Activated CD4-positive, alpha-beta T cell treated with anti-CD3 and anti-CD28 coated beads for 4 hours (primary cell): ENCODE measurements at places on chromosomes 5 and 9.

GRCh38 chr5:112143690-112144089 lies 275.4 kb downstream of the EPB41L4A start:
- DNase-seq = no peak

DNA sequence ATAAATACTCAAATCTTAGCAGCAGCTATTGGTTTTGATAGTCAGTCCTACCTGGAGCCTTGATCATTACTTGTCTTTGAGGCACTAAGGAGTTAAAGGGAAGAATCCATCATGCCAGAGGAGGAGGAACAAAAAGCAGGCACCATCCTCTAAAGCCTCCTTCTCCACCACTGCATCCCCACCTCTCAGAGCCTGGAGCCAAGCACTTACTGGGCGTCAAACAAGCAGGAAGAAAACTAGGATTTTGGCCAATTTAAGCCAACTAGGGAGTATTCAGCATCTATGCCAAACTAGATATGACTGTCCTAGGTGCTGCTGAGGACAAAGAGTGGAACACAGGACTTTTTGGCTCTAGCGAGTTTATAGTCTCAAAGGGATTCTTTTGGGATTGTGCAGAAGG lies 152.5 kb downstream of the PPP2R2B start:
- no peak for DNase-seq

- DNase-seq = no peak
Observed at GRCh38 chr5:1246711-1247431, 21.7 kb downstream of the SLC6A18 start.

DNA sequence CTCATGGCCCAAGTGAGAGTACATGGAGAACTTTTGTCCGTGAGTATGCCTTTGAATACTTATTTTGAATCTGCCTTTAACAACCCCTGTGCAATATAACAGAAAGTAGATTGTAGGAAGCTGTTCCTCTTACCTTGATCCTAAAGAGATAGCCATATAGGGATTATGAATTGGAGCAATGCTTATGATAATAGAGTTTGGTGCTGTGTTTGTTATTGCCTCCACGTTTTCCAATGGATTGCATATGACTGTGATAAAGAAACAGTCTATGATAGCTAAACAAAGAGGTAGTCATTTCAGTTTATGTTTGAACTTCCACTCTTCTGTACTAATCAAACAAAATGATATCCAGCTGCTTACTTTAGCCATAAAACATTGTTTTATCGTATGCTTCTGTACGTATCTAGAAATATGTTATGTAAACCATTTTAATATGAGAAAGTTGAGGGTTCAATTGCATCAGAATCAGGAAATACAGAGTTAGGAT lies 199.6 kb upstream of the RGMB start:
- no peak for DNase-seq

DNA sequence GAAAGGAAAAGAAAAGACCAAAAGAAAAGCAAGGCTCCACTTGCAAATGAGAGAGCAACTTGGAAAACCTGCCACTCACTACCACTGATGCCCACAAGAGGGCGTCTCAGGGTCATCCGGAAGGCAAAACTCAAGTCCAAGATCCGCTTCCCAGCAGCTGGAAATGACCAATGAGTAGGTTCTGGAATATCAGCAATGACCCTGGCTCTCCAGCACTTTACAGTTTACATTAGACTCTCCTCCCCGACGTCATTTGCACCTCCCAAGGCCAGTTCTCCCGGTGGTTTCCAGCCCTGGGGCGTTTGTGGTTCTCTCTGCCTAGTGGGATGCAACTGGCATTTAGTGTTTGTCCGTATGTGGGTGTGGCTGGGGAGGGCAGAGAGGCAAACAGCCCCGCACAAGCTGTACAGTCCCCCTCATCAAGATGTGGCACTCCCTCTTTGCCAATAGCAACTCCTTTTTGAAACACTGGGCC lies 193.8 kb upstream of the ZNF618 start:
- peak; percentile 27 for DNase-seq

GRCh38 chr9:30913331-30913730 lies 1471.1 kb upstream of the ACO1 start:
- no peak for DNase-seq

- no peak for DNase-seq
Observed at GRCh38 chr5:1217596-1218206, 7.5 kb upstream of the SLC6A18 start.

GRCh38 chr5:158992037-158992740 lies 107.5 kb downstream of the EBF1 start:
- DNase-seq = no peak

DNA sequence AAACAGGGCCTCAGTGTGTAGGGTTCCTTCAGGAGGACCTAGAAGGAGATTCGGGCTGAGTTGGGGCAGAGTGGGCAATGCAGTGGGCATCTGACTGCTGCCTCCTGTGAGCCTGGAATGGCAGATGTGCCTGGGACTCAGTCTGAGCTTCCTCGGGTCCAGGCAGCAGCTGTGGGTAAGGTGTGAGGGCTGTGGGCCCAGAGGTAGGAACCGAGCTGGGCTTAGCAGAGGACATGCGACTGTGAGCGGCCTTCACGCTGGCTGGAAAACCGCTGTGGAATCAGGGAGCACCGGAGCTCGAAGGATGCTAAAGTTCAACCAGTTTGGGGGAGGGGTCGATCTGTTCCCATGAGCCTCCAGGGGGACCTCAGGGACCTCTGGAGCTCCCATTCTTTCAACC lies 137.0 kb downstream of the PAX5 start:
- DNase-seq = no peak

DNA sequence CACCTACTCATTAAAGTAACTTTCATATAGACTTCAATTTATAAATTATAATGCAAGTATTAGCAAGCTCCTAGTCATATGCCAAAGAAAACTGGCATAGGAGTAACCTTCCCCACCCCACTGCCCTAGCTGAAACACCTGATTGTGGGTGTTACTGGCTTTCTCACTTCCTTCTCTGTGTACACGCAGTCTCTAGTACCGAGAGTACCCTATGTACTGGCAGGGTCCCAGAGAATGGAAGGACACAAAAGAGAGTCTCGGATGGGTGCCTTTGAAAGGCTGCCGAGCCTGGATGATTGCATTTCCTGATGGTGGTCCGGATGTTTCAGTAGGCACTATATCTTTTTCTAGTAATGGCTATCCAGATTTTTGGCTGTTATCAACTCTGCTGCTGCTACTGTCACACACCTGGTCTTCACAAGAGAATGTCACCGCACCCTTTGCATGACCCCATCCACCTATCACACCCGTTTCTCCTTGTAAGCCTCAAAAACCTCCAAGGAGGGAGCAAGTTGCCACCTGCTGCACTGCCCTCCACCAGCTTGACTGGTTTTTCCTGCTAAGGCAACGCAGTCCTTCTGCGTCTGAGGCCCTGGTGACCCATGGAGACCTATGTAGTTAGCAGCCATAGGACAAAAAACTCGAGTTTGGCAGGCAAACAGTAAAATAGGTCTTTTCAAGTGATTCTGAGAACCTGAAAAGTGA lies 53.8 kb upstream of the CLINT1 start:
- no peak for DNase-seq

DNA sequence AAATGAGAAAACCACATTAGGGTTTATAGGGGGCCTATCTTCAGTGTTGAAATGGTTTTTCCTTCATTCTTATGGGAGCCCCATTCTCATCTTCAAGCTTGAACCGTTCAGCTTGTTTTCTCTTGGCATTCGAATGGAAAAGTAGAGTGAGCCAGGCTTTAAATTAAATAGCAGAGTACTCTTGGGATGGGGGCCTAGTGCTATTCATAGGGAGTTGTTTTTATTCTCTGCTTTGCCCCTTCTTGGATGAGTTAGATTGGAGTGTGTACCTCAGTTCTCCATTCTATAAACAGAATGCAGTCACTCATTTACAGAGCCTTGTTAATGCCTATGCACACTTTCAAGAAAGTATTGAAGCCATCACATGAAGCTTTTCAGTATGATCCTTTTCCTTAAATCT lies 127.9 kb downstream of the FAM170A start:
- DNase-seq = no peak

- no peak for DNase-seq
Observed at GRCh38 chr9:100465761-100466160, 7.2 kb upstream of the TMEFF1 start.

- DNase-seq = no peak
Observed at GRCh38 chr5:14008819-14009311, 64.4 kb upstream of the DNAH5 start.

DNA sequence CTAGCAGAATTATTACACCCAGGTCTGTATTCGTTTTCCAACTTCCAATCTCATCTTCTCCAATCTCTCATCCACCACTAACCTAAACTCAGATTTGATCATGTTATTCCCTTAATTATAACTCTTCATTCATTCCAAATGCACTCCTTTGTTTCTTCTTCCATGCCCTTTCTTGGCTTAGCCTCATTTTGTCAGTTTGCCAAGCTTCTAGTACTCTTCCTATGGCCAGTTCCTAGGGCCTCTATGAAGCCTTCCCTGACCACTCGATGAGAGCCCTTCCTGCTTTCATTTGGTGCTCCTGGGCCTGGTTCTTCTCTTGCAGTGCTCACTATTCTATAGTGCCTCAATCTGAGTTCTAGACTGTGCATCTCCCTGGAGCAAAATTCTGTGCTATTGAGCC lies 5.8 kb downstream of the FAM219A start:
- DNase-seq = no peak

- peak; percentile 28 for DNase-seq
Observed at GRCh38 chr5:52786949-52787599, 642 bp upstream of the ITGA1 start.

- DNase-seq = no peak
Observed at GRCh38 chr9:137774775-137775386, 102.7 kb upstream of the CACNA1B start.

GRCh38 chr5:146069780-146070099 lies 35.6 kb downstream of the PLAC8L1 start:
- no peak for DNase-seq

- DNase-seq = no peak
Observed at GRCh38 chr5:313806-314376, 7.6 kb upstream of the AHRR start.

- DNase-seq = no peak
Observed at GRCh38 chr5:152701305-152701949, 296.3 kb upstream of the NMUR2 start.

GRCh38 chr9:5622016-5622415 lies 6.9 kb upstream of the RIC1 start:
- no peak for DNase-seq

DNA sequence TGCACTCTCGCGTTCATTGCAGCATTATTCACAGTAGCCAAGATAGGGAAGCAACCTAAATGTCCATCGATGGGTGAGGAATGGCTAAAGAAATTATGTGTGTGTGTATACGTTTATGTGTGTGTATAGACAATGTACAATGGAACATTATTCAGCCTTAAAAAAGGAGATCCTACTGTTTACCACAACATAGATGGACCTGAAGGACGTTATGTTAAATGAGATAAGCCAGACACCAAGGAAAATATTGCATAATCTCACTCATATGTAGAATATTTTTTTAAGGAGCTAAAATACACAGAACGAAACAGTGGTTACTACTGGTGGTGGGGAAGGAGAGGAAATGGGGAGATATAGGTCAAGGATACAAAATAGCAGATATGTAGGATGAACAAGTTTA lies 2.4 kb downstream of the KIF2A start:
- DNase-seq = no peak

DNA sequence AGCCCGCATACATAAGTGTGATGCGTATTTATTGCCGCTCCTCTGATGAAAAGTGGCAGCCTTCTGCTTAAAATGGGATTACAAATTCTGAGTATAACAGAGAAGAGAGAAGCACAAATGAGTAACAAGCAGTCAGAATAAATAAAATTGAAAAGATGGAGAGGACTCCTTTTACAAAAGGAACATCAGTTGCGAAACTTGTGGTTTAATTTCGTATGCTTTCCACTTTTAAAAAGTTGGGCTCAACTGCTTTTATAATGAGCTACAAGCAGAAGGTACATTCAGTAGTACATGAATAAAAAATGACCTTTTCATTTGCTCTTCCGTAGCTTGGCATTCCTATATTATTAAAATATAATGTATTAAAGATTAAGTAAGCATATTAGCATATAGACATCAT lies 320.0 kb downstream of the FBXL17 start:
- DNase-seq = no peak

DNA sequence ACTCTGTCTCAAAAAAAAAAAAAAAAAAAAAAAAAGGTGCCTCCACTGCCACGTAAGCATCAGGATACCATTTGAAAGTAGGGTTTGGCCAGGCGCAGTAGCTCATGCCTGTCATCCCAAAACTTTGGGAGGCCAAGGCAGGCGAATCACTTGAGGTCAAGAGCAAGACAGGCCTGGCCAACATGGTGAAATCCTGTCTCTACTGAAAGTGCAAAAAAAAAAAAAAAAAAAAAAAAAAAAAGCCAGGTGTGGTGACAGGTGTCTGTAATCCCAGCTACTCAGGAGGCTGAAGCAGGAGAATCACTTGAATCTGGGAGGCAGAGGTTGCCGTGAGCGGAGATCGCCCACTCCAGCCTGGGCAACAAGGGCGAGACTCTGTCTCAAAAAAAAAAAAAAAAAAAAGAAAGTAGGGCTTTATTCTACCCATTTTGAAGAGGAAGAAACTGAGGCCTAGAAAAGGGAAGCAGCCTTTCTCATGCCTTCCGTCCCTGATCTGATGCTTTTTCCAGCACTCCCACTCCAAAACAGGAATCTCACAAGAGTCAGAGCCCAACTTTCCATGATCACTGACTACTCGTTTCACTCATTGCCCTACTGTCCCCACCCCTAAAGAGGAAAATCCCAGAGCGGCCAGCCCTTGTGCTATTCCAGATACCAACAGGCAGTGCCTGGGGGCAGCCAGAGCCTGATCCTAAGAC lies 16.3 kb upstream of the CCIN start:
- no peak for DNase-seq

- no peak for DNase-seq
Observed at GRCh38 chr5:9297134-9297533, 248.7 kb downstream of the SEMA5A start.

DNA sequence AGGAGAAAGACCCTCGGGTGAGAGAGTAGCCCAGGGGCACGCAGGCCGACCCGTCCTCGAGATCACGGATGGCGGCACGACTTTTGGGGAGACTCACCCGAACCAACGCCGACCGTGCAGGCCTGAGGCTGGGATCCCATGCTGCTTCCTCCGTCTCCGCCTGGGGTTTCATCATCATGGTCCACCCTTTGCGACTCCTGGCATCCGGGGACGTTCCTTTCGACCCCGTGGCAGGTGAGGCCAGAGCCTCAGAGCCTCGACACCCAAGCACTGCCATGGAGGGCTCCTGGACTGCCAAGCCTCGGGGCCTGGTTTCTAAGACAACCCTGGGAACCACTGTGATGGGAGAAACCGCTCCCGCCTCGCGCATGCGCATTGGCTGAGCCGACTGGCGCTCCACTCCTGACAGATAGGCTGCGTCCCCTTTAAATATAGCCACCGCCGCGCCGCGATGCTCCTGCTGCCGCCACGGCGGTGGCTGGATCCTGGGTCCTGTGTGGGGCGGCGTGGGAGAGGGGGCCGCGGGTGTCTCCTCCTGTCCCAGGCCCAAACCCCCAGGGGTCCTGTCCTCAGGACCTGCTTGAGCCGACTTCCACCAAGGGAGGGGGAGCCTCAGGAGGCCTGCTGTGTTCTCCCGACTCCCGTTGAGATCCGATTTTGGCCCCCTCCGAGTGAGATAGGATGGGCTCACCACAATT lies 481.6 kb downstream of the SPATA31A7 start:
- no peak for DNase-seq
